ENCODE measurements at places on chromosomes 7 and 10.

- DNase-seq: no peak
These were observed 73.3 kb downstream of the NRCAM start for GRCh38 chr7:108382932-108383331.

GRCh38 chr10:115093776-115094408 lies 727 bp downstream of the ATRNL1 start:
- DNase-seq: peak; percentile 49

GRCh38 chr10:101217044-101217425 lies 12.2 kb downstream of the LBX1 start:
- DNase-seq: no peak

DNA sequence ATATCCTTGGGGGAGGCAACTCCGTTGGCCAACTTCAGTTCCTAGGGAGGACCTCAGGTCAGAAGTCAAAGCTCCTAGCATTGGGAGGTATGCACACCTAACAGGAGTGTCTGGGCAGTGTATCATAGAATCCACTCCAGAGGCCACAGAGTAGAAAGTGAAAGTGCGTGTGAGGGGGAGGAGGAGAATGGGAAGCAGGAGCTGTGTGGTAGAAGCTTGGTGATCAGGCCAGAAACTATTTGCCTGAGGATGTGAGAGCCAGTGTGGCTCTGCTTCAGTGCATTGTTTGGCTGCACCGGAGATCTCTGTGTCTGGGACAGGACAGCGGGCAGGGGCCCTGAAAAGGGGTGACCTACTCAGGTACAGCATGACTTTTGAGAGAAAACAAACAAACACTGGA lies 557.4 kb upstream of the VSTM2A start:
- DNase-seq: no peak

GRCh38 chr7:44144968-44145478 lies 3.9 kb upstream of the MYL7 start:
- DNase-seq: peak; percentile 27

- DNase-seq: peak; percentile 55
These were observed 151.6 kb downstream of the KIAA1217 start for GRCh38 chr10:24360282-24361127.

DNA sequence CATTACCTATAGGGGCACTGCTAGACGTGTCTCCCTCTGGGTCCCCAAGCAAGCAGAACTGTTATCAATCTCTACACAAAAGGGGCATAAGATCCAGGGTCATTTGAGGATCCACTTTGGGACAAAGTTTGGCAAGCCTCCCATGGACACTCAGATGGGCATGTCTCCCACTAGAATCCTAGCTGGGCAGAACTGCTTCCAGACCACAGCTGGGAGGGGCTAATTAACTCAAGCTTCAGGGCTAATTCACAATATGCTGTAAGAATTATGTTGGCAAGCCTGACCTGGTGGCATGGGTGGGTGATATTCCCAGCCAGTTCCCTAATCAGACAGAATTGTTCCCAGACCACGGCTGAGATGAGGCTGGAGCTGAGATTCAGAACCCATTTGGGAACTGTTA lies 738.4 kb upstream of the FZD8 start:
- no peak for DNase-seq

GRCh38 chr10:107091126-107091525 lies 73.4 kb downstream of the SORCS1 start:
- DNase-seq: no peak

- DNase-seq: peak; percentile 60
These were observed 49.1 kb downstream of the AOC1 start for GRCh38 chr7:150901160-150902035.

DNA sequence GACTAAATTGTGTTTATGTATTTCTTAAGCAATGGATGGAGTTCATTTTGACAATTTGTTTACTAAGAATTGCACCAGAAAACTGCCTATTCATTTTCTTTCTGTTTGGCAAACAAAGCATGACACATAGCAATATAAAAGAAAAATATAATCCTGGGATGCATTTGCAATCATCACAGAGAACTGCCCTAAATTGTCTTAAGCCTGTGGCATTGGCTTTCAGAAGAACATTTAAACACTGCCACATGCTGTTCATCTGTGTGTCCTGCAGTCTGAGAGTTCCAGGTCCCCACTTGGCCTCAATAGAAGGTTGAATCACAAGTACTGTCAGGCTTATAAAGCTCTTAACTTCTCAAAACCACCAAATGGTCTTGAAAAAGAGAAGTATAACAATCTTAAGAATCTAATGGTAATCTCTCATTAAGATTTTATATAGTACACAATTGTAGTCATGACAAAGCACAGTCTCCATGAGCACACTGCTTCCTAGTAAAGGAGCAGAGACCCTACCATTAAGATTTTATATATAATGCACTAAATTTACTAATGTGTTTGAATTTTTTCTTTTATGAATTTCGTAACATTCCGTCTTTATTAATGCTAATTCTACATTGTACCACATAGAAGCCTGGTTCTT lies 29.9 kb downstream of the RNLS start:
- DNase-seq: peak; percentile 50

GRCh38 chr7:45657890-45658715 lies 83.9 kb downstream of the ADCY1 start:
- DNase-seq: peak; percentile 28

- DNase-seq: no peak
These were observed 69.3 kb downstream of the CSTF2T start for GRCh38 chr10:51629934-51630639.

GRCh38 chr10:14552015-14552414 lies 221.3 kb upstream of the FRMD4A start:
- DNase-seq: no peak

- no peak for DNase-seq
These were observed 63.5 kb downstream of the UBE2H start for GRCh38 chr7:129889133-129889844.

GRCh38 chr7:74262639-74263398 lies 8.6 kb upstream of the RFC2 start:
- no peak for DNase-seq

GRCh38 chr7:104074529-104074928 lies 85.1 kb upstream of the RELN start:
- DNase-seq: no peak

DNA sequence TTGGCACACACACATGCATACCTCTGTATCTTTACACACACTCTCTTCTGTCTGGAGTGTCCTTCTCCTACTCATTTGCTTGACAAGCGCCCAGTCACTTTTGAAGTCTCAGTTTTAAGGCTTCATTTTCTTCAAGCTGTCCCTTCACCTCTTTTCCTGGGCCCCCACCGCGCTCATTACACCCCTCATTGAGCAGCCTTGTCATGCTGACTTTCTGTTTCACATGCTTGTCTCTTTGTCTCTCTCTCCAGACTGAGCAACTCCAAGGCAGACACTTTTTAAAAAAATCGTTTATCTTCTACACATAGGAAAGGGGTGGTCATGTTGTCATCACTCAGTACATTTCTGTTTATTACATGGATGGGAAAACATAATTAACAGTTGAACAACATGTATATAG lies 225.2 kb upstream of the FZD1 start:
- DNase-seq: no peak

DNA sequence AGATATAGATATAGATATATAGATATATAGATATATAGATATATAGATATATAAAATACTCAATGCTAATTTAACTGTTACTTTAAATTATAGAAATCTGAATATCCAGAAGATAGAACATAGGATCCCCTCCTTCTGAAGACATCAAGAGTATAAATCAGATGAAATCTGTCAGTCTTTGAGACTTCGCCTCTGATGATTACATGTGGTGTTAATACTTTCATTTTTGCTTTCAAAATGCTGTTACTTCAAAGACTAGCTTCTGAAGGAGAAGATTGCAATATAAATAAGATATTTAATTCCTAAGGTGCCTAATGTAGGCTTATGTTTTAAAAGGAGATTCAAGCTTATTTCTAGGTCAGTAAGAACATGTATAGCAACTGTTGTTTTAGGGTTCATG lies 180.4 kb downstream of the TSPAN12 start:
- no peak for DNase-seq

GRCh38 chr7:11060893-11061292 lies 87.2 kb downstream of the PHF14 start:
- DNase-seq: no peak

- no peak for DNase-seq
These were observed 25.3 kb downstream of the PFKFB3 start for GRCh38 chr10:6228010-6228511.

DNA sequence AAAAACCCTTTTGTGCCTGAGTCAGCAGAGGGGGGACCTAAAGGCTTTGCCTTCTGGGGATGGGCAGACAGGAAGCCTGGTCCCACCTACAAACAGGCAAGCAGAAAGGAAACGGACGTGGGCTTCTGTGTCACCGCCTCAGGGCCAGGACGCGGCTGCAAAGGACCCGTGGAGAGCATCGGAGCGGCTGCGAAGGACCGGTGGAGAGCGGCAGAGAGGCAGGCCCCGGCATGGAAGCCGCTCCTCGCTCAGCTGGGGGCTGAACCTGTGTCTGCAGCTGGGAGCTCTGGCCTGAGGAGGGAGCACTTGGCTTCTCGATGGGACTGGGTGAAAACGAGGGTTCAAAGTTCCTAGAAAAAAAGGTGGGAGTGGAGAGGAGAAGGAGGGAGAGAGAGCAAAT lies 125.4 kb upstream of the PPP2R2D start:
- peak; percentile 24 for DNase-seq

- no peak for DNase-seq
These were observed 112.5 kb downstream of the RALA start for GRCh38 chr7:39735903-39736302.

DNA sequence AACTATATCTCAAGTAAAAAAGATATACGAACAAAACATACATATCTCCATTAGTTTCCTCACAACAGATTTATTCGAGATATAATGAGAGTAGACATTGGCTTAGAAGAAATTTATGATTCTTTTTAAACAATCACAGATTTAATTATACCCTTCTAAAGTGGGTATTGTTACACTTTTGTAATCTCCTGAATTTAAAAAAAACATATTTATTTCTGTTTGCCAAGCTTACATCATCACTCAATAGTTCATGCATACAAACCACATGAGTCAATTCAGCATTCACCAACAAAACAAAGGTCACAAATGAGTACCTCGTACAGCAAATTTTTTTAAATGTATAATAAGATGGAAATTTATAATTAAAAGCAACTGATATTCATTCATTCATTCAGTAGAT lies 17.6 kb downstream of the LRRN3 start:
- DNase-seq: no peak

DNA sequence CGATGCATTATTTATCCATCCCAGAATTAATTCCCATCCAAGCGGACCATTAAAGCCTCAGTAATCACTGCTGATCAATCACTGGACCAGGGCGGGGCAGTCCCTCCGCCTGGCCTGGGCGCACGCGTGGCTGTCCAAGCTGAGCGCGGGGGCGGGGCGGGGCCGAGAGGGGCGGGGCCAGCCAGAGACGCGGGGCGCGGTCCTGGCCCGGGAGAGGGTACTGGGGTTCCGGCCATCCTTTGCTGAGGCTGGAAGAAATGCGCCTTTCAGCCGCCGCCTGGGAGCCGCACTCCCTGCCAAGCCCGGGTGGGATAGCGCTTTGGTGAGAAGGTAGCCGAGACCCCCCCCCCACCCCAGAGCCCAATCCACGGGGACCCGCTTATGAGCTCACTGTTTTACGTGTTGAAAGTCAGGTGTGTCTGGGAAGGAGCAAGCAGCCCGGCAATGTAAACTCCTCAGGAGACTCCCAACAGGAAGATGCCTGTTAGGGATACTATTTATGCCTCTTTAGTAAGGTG lies at the start of gene ARHGAP22:
TSS of gene ARHGAP22 (minus strand) at position 83 of the 518 bp plus-strand sequence. CDS start 277 bp downstream, outside the sequence.
- peak; percentile 42 for DNase-seq

DNA sequence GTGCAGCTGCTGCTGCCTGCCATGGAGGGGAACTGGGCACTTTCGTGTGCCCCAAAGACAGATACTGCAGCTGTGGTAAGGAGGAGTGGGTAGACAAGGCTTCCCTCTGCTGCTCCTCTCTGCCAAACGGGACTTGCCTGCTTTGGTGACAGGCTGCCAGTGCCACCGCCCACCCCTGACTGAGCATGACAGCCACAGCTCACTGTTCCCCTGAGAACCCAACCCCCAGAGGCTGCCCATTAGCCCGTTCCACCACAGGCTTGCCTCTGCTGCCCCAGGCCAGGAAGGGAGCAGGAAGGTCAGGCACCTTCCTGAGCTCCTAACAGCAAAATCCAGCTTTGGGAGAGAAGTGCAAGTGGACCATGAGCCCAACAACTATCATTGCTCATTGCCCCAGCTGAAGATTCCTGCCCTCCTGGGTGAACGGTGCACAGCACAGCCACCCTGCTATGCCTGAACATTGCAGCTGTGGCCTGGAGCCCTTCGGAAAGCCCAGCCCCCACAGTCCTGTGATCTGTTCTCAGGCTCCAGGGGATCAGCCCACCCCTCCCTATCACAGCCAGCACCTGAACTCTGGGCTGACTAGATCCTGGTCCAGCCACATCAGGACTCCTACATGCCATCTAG lies 58.7 kb upstream of the ANTXRL start:
- DNase-seq: peak; percentile 42

- no peak for DNase-seq
These were observed 108.0 kb upstream of the LSM8 start for GRCh38 chr7:118075936-118076335.

GRCh38 chr7:159237022-159237653 lies 92.5 kb upstream of the VIPR2 start:
- no peak for DNase-seq

- no peak for DNase-seq
These were observed 52.3 kb upstream of the COL13A1 start for GRCh38 chr10:69749178-69750010.

DNA sequence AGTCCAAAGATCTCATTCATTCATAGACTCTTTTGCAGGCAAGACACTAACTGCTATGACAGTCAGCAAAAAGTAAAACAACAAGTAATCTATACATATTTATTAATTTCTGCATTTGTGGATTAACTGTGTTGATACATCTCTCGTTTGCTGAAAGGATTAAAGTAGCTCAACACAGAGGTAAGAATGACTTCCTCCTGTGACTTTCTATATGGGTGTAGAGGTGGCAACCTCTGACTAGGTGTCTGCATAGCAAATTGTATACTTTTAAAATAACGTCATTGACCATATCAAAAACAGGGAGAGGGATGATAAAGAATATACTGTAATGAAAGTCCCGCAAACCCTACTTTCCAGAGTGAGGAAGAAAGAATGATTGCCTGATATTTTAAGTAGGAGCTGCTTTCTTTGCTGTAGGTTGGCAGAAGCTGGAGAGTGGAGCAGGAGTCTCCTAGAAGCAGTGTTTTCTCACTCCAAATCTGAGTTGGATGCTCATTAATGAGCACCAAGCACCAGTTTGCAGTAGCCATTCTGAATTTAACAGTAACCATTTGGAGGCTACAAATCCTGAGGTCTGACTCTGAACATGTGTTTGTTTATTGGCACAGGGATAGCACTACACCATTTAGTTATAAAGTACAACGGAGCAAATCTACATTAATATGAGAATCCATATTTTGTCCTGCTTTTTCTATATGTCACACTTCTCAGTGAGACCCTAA lies 9.2 kb upstream of the LRRN3 start:
- no peak for DNase-seq

GRCh38 chr10:21402606-21403083 lies 122.8 kb downstream of the SKIDA1 start:
- DNase-seq: no peak

- DNase-seq: peak; percentile 44
These were observed 11.7 kb downstream of the EPHB6 start for GRCh38 chr7:142866361-142867096.

Measured in left lobe of liver (tissue), 2 donors.